ENCODE measurements at places on chromosomes 7 and 10.

DNA sequence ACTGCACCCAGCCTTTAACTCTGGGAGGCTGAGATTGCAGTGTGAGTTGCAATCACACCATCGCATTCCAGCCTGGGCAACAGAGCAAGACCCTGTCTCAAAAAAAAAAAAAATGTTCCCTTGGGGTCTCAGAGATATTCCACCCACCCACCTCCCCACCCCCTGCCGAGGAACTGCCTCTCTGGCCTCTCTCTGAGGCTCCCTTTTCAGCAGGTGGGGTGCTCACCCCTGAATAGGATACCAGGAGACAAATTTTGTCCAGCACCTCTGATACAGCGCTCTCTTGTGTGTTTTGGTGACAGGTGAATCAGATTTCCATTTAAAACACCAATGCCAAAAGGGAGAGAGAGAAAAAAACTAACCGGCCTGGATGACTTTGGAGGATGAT lies 92.6 kb upstream of the KIF5B start:
- DNase-seq, result no peak

DNA sequence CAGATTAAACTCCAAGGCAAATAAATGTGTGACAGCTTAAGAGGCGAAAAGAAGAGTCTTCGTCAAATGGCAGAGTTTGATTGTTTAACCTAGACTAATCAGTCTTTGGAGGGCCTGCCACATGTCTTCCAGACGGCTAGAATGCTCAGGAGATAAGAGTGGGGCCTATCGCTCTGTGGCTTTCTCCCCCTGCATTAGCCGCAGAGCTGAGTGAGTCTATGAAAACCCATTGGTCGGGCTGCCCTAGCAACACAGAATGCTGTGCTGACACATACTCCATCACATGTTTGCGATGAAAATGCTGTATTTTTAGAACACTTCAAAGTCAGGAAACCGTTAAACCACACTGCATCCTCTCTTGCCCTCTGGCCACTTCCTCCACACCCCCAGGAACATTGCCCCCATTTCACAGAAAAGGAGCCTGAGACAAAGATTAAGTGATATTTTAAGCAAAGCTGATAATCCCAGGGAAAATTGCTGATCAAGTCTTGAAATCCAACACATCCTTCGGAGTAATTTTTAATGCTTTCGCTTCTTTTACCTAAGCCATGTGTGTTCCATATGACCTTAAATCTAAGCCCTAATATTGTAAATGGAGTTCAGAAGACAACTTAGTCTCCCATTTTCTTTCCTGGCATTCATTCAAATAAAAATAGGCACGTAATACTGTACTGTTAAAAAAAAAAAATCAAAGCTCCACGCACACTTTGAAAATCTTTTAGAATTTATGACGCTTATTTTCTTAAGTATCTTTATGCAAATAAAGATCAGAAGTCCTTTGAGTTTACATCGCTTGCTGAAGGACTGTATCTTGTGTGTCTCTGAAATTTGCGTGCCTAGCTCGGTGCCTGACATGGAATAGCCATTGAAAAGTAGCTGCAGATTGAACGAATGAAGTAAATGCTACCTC lies 161.2 kb downstream of the CELF2 start:
- peak; percentile 73 for DNase-seq

DNA sequence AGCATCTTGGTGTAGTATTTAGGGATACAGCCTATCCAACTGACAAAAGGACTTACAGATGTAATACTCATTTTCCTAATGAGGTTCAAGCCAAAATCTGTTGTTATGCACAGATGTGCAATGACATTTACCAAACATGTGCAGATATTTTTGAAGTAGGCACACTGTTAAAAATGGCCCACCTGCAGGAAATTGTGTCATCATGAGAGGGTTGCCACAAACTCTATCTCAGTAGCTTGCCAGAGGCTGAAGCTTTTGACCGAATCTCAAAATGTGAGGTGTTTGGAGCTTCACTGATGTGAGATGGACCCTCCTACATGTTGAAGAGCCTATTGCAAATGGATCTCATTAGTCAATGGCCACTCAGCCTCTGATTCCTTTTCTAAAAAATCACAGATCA lies 89.7 kb upstream of the CSTF2T start:
- DNase-seq, result no peak

- DNase-seq, result no peak
Observed at GRCh38 chr7:6536262-6537260, 14.7 kb downstream of the GRID2IP start.

- DNase-seq, result no peak
Observed at GRCh38 chr10:95837356-95837776, 70.4 kb upstream of the CC2D2B start.

- no peak for DNase-seq
Observed at GRCh38 chr7:23098029-23098428, 7.6 kb upstream of the KLHL7 start.

DNA sequence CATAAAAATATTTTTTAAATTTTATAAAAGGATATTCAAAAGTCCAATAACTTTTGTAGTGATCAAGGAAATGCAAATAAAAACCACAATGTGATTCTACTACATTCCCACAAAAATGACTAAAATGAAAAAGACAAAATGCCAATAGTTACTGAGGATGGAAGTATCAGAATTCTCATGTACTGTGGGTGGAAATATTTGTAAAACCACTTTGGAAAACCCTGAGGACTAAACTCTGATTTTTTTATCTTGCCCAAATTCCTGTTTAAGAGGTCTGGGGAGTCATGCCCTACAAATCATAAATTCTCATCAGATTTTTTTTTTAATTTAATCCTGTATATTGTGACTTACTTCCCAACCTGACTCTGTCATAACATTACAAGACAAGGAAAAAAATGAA lies 9.8 kb upstream of the SEMA3D start:
- no peak for DNase-seq

GRCh38 chr7:134992626-134993179 lies 6.4 kb downstream of the AGBL3 start:
- no peak for DNase-seq

- DNase-seq, result no peak
Observed at GRCh38 chr10:76874896-76875295, 762.7 kb downstream of the KCNMA1 start.

- DNase-seq, result no peak
Observed at GRCh38 chr7:696426-696811, 30.1 kb upstream of the DNAAF5 start.
